ENCODE measurements at places on chromosomes 13 and 19.

DNA sequence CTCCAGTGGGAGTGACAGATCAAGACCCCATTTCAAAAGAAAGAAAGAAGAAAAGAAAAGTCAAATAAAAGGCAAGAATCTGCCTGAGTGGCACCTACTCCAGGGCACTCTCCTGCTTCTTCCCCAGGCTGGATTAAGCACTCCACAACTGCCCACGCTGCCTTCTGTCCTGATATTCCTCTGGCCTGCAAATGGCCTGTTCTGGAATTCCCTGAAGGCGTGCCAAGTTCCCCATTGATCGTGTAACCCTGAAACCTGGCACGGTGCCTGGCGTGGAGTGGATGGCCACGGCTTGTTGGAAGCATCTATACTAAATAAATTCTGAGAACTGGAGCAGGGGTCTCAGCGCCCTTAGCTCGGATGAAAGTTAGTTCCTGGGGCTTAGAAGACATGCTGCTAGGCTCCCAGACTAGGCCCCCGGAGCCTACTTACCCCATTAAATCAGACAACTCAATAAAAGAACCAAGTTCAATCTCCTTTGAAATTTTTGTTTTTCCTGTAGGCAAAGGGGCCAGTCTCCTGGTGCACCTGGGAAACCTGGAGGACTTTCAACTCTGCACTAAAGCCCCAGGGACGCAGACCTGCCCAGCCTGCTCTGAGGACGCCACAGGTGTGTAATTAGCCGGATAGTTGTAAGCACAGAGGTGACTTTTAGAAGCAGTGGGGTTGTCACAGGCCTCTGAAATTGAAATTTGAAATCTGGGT, 21.9 kb downstream of the ANKRD27 start:
- no peak for DNase-seq

- peak; percentile 60 for DNase-seq
Observed at GRCh38 chr13:114140906-114141250, 8.5 kb upstream of the RASA3 start.

DNA sequence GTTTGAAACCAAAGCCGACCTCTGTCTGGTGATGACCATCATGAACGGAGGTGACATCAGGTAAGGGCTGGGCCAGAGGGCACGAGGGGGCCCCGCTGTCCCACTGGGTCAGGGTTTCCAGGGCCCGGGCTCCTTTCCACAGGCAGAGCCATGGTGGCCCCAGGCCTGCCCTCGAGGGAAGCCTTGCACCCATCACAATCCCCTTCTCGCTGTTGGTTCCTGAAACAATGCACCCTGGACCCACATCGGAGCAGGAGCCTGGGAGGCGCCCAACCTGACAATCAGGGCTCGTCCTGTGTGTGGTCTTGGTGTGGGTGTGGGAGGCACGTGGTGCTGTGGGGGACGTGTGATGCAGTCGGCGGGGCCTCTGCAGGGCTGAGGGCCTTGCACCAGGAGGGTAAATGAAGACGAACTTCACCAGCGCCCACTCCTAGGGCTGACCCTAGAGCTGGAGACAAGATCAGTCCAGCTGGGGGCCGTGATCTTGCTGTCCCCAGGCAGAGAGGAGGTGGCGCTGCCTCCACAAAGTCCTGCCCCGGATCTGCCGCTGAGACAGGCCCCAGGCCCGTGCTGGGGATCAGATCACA, 2.8 kb downstream of the GRK1 start:
- DNase-seq = no peak

DNA sequence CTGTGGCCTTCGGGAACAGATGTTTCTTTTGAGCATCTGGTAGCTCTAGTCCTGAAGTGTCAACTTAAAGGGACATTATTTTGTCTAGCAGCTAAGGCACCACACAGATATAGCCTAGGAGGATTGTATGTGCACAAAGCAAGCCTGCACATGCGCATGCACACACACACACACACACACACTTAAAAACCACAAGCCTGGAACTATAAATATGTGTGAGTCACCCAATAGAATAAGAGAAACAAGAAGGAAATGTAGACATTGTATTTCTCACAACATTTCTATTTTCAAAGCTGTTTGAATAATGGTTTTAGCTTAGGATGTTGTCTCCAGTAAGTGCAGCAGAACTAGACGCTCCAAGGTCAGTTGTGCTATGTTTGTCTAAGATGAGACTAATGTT, 516.5 kb downstream of the SUCLA2 start:
- no peak for DNase-seq

- DNase-seq = no peak
Observed at GRCh38 chr13:33865945-33866344, 48.0 kb downstream of the RFC3 start.

DNA sequence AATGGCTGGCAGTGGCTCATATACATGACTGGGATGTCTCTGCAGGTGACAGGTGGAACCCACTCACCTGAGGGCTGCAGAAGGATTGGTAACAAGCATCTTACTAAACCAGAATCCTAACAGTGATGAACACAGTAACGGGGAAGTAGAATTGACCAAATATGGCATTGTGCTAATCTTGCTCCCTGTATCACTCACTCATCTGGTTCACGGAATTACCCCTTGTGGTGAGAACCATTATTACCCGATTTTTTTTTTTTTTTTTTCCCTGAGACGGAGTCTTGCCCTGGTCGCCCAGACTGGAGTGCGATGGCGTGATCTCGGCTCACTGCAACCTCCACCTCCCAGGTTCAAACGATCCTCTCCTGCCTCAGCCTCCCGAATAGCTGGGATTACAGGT, 69.5 kb downstream of the PTPRS start:
- DNase-seq = no peak

GRCh38 chr13:82036602-82037001, 1695.7 kb upstream of the SPRY2 start:
- DNase-seq = no peak

- no peak for DNase-seq
Observed at GRCh38 chr13:98144801-98145350, 2.0 kb downstream of the FARP1 start.

- DNase-seq = no peak
Observed at GRCh38 chr13:96090240-96091101, 564 bp downstream of the HS6ST3 start.

- DNase-seq = no peak
Observed at GRCh38 chr13:107076801-107077200, 508.9 kb upstream of the ARGLU1 start.

GRCh38 chr19:3135961-3136683, at the start of gene GNA15:
Gene GNA15 (plus strand): TSS chr19:3136033. CDS start chr19:3136451, 418 bp downstream.
- no peak for DNase-seq

DNA sequence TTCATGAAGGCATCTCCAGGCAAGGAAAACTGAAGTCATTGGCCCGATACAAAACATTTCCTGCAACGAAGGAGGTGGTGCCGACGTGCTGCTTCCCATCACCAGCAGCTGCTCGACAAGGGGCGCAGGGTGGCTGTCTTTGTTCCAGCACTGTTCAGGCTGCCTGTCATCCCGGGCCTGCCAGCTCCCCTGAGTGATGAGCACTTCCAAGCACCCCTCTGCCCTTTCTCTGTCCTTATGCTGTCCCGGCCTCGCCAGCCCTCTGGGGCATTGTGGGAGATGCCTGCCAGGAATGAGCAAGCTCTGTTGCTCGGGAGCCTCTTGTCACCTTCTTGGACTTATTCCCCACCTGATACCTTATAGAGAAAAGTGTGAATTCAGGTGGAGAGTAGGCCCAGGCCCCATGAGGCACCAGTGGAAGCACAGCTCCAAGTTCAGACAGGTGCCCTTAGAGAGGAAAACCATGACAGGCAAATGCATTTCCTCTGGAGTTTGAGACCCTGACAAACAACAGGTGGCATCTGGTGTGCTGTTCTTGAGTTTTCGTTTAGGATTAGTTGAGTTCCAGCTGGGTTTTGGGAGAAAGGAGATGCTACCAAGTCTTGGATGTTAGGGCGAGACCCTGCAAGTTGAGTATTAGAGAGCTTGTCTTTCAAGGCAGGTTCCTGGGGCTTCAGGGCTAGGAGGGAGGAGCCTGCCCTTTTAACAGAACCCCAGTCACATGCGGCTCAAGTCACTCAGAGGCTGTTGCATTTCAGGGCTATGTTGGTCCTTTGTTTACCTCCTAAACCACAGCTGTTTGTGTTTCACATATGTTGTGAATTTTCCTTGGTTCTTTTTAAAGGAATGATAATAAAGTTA, 21.4 kb downstream of the BBC3 start:
- no peak for DNase-seq

- no peak for DNase-seq
Observed at GRCh38 chr13:112652512-112653070, 37.2 kb upstream of the ATP11A start.

- no peak for DNase-seq
Observed at GRCh38 chr19:18194554-18195238, 1.7 kb downstream of the MPV17L2 start.

DNA sequence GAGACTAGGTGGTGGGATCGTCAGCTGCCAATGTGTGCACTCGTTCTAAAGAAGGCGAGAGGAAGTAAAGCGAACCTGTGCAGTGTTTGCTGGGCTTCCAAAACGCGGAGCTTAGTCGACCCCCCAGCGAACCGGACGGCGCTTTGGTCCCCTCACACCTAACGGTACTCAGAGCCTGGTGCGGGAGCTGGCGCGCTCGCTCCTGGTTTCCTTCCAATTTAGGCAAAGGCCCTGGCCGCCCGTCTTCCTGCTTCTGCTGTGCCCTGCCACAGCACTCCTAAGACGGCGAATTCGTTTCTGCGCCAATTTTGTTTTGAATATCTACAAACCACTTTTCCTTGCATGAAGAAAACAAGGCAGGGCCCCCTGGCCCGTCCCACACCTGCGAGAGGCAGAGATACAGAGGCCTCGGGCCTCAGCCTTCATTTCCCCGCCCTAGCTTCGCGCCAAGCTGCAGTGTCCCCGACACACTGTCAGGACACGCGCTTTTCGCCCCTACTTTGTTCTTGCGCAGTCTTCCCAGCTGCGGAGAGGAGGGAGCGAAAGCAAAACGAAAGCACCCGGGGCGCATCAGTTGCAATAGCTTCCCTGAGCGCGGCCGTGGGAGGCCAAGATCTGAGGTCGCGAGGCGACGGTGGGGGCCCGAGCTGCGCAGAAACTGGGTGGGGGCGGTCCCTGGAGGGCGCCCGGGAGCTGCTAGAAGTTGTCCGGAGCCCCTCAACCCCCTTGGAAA, 111.9 kb downstream of the KCNRG start:
- DNase-seq = peak; percentile 39

- peak; percentile 34 for DNase-seq
Observed at GRCh38 chr13:73708393-73708985, 425.7 kb downstream of the KLF12 start.

GRCh38 chr19:18764591-18765051, 26.5 kb downstream of the COMP start:
- no peak for DNase-seq

GRCh38 chr19:1956868-1957492, 16.0 kb downstream of the CSNK1G2 start:
- DNase-seq = no peak

DNA sequence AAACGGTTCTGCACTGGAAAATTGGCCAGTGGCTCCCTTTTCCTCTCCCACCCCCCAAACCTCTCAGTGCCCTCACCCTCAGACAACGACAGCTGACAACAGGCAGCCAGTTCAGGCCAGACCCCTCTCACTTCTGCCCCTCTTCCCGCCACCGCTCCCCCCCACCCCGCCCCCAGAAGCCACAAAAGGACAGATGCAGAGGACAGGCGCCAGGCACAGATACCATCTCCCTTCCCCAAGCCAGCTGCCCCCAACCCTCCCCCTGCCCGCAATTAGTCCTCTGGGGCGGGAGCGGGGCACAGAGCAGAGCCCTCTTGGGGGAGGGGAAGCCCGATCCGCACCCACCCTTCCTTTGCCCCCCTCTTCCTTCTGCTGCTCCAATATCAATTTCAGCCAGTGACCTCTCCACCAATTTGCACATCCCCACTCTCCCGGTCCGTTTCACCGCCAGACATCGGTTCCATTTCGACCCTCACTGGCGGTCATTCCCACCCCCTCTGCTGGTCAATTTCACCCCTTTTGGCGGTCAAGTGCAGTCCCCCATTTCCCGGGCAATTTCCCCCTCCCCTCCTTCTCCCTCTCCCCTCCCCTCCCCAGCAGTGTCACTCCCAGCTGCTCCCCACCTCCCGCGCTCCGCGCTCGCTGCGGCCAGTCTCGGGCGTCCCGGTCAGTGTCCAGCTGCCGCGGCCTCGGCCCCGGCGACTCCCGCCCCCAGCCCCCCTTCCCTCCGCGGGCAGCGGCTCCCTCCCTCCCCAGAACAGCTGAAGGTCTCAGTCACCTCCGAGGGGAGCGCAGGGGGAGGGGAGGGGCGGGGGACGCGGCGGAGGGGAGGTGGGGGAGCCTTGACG, at the start of gene SHD:
TSS of gene SHD (plus strand) at position 848 of the 848 bp plus-strand sequence. CDS start 798 bp downstream, outside the sequence.
- no peak for DNase-seq

DNA sequence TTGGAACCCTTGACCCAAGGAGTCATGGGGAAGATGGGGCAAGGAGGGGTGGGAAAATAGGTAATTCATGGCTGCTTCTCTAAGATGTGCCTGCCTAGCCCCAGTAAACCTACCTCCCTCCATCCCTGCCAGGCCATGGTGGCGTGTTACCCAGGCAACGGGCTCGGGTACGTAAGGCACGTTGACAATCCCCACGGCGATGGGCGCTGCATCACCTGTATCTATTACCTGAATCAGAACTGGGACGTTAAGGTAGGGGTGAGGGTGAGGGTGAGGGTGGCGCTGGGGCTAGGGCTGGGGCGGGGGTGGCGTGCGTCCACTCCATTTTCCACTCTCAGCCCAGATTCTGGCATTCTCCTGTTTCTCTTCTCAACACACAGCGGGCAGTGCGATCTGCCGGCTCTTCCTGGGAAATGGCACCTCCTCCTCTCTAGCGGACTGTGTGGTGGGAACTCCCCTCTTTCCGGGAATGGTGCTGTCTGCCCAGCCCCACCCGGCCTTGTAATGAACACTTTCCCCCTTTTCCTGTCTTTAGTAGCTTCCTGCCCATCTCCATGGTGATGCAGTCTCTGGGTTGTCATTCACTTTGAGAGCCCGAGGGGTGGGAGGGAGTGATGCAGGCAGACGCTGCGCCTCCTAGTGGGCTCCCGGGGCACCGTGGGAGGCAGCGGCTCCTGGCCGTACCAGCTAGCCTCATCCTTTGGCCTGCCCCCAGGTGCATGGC, 7.6 kb downstream of the EGLN2 start:
- peak; percentile 74 for DNase-seq

DNA sequence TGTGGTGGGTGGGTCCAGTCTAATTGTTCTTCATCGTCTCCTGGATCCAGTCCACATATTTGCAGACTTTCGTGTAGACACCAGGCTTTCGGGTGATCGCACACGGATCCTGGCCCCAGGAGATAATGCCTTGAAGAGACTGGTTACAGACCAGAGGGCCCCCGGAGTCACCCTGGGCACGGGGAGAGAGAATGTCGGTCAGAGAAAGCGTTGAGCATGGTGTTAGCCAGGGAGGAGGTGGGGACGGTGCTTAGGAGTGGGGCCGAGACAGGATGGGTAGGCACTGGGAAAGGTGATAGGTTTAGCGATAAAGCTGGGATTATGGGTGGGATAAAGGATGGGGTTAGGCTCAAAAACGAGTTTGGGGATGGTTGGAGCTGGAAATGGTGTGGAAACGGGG, 3.0 kb upstream of the KLK10 start:
- no peak for DNase-seq

GRCh38 chr19:18009412-18010066, 1.6 kb downstream of the ARRDC2 start:
- DNase-seq = no peak

- no peak for DNase-seq
Observed at GRCh38 chr13:101401196-101401595, 15.1 kb downstream of the NALCN start.

GRCh38 chr13:74978591-74978990, 503.4 kb downstream of the TBC1D4 start:
- DNase-seq = no peak

- DNase-seq = no peak
Observed at GRCh38 chr13:87355451-87355850, 315.7 kb upstream of the SLITRK5 start.

- DNase-seq = no peak
Observed at GRCh38 chr19:41535029-41535622, 40.8 kb upstream of the CEACAM21 start.
